ENCODE measurements at places on chromosomes 4 and X. TPM values are rescaled to one million over a fixed set of nuclear protein-coding genes. Genes with fewer than 3 reads are reported as not detected.

PDZD4 gene
- 1.5 TPM for total RNA-seq

LDB2 gene
- not detected for total RNA-seq

AMER1 gene
- total RNA-seq = 4.2 TPM

MTNR1A gene
- total RNA-seq = not detected

TRO gene
- 0.91 TPM for total RNA-seq

TKTL2 gene
- total RNA-seq = not detected

DRD5 gene
- total RNA-seq = not detected

Data from activated naive CD4-positive, alpha-beta T cell treated with anti-CD3 and anti-CD28 coated beads, Interleukin-2, amount 10 ng/mL, durations not matched to agents 5 hours and 36 hours (primary cell).